NCI-H69 (cell line): ENCODE measurements at places on chromosomes 5 and 9.
A peak's percentile ranks its signal among the peaks of the same experiment; 100 is the strongest.

DNA sequence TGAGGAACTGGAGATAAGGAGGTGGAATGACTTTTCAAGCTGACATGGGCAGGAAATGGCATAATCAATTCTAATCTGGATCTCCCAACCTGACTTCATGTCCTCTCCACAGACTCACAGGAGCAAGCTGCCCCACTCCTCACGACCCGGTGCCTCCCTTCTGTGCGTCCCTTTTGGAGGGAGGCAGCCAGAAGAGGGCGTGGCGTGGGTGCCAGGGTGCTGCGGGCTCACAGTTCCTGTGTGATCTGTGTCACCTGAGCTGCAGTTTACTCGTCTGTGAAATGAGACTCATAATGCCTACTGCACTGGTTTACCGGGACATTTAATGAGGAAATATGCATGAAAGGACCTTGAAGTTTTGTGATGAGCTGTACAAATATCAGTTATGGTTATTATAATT lies 207.4 kb downstream of the DAB2IP start:
- no peak for DNase-seq

DNA sequence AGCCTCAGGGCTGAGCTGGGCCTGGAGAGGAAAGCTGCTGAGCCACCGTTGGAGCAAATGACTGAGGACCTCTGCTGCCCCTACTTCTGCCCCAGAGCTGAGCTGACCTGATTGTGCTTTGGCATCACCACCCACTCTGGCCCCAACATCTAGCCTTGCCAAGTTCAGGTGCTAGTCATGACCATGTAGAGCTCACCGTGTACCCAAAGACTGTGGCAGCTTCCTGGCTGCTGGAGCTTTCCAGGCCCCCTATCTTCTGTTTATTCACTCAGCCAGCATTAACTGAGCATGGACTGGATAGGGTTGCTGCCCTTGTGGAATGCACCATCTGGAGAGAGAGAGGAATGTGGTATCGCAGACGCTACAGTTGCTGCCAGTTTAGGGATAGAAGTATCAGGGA lies 49.1 kb downstream of the JADE2 start:
- no peak for DNase-seq

DNA sequence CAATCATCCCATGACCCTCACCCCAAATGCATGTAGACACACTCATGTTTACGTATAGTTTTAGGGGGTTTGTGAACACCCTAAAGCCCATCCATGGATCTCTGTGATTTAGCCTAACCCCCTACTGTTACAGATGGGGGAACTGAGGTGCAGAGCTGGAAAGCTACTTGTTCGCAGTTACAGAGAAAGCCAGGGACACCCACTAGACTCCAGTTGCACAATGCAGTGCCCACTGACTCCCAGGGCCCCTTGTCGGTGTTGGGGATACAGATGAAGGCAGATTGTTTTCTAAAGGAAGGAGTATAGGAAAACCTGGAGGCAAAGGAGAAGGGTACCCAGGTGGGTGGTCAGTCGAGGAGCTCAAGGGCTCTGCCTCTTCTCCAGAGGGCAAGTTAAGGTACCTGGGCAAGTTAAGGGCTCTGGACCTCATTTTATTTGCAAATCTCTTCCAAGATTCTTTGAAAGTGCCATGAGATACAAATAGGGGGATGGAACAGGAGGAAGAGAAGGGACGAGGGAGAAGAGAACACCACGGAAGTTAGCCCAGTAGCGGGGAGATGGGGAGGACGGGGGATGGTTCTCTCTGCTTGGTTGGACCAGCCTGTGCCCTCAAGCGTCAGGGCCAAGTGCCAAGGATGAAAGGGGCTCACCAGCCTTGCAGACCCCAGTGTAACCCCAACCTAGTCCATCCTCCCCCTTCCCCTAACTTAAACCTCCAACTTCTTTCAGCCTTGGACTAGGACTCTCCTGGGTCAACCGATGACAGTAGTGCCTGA lies 958 bp downstream of the MYOZ3 start:
- DNase-seq: no peak

- DNase-seq: peak; percentile 94
These were observed 64.6 kb upstream of the CAST start for GRCh38 chr5:96597438-96598020.

- DNase-seq: no peak
These were observed 33.2 kb upstream of the CYFIP2 start for GRCh38 chr5:157232706-157233105.

DNA sequence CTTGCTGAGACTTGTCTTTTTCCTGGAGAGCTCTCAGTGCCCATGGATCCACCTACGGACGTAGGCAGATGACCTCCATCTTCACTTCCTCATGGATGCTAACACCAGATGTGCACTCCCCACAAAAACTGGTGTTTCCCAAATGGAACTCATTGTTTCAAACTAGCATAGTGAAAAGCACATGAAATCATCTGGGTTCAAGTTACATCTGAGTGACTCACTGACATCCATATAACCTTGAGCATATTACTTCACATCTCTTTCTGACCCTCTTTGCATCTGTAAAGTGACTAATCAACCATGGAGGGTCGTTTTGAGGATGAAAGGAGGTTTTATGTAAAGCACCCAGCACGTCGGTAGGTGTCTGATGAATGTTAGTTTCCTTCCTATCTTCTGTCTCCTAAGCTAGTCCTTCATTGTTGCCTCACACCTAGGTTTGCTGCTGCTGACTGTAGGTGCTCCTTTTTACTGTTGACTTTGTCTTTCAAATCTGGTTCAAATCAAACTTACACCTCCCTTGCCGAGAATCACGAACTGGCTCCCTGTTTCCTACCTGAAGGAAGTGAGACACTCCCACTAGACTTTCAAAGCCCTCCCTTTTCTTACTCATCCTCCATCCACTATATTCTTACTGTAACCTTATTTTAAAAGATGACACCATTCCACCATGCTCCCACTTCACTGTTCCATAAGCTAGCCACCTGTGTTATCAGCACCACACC lies 10.3 kb downstream of the OCLN start:
- DNase-seq: peak; percentile 52

- peak; percentile 39 for DNase-seq
These were observed 331.5 kb downstream of the SLIT3 start for GRCh38 chr5:168969326-168969886.

DNA sequence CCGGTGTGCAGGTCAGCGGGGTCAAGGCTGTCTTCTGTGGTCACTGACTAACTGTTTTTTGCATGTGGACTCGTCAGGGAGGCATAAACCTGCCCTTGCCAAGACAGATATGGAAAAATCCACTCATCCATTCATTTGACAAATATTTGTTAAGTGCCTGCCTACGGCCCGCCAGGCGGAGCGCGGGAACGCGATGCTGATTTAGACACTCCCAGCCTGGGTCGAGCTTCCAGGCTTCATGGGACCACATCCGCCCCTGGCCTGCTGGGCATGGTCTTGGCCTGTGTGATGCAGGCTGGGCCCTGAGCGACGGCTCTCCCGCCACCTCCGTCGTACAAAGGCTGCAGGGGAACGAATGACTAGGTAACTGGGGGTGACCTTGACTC lies 18.1 kb downstream of the MYMK start:
- DNase-seq: peak; percentile 29

DNA sequence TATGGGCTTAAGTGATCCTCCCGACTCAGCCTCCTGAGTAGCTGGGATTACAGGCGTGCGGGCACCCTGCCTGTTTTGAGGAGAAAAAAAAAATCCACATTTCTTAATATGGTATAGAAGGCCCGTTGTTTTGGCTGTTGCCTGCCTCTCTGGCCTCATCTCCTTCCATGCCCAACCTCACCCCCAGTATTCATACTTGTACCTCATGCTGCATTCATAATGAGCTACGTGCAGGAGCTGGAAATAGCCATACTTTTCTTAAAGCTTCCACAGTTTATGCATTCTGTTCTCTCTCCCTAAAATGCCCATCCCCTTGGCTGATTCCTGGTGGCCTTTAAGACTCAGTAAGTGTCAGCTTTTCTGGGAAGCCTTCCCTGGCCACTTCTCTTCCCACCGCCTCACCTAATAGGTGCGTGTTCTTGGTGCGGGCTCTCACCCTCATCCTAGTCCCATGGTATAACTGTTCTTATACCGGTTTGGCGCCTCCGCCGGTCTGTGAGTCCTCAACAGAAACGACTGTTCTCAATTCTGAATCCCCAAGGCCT lies 2.1 kb upstream of the TPM2 start:
- no peak for DNase-seq

DNA sequence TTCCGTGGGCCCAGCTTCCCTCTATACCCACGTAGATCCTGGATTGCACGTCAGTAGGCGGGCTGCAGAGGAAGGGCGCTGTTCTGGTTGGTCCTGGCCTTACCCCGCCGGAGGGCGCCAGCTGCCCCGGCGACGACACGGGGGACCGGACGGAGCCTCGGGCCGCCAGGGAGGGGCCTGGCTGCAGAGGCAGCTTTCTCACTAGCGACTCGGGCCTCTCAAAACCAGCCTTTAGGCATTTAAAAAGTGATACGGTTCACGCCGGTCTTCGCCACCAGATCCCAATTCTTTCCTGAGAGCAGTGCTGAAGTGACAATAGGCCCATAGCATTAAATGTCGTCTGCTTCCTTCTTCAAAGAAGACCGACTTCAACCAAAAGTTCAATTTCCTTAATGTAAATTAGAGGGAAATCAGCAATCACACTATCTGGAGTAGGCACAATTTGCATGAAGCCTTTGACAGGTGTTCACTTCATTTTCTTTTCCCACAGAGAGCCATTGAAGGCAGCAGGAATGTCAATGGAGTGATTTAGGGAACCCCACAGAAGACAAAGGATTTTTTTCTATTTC lies 17.6 kb upstream of the UBE2D2 start:
- peak; percentile 79 for DNase-seq

GRCh38 chr9:132372177-132373095 lies 17.6 kb upstream of the SETX start:
- DNase-seq: peak; percentile 52

DNA sequence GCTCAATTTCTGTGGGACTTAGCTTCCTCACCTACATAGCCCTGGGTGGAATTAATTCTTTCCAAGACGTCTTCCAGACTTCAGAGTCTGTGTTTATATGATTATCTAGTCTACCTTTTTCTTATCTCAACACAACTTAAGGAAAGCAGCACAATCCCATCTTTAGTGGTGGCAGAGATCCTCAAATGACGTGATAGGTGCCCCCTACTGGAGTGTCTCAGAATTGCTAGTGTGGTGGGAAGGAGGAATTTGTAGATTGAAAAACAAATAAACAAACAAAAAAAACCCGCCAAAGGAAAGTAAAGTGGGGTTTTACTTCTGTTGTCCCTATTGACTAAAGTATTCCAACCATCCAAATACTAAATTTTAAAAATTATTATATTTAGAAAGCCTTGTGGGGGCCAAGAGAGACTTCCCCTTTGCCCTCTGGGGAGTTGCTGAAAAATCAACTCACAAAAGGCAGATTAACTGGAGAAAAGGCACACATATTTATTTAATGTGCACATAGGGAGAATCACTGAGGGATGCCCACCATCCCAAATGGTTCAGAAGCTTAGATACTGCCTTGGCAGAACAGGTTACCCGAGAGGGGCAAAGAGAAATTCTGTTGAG lies 283.3 kb downstream of the TMEM167A start:
- peak; percentile 48 for DNase-seq

DNA sequence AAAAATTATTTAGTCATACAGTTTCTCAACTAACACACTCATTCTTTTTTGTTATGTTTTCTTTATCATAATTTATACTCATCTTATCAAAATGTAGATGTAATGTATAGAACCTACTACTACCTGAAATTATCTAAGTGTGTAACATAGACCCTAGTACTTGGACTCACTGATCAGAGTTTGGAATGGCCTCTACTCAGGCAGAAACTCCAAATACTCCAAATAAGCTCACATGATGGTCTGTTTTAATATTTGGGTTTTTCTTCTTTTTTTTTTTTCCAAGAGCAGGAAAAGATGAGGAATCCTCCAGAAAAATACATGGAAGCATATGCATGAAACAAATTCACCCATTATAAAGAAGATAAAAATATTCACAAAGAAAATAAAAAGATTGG lies 126.3 kb downstream of the PDE4D start:
- peak; percentile 51 for DNase-seq

GRCh38 chr9:133540698-133541025 lies 6.2 kb downstream of the ADAMTSL2 start:
- no peak for DNase-seq

- no peak for DNase-seq
These were observed 3.9 kb downstream of the FABP6 start for GRCh38 chr5:160233215-160233614.

DNA sequence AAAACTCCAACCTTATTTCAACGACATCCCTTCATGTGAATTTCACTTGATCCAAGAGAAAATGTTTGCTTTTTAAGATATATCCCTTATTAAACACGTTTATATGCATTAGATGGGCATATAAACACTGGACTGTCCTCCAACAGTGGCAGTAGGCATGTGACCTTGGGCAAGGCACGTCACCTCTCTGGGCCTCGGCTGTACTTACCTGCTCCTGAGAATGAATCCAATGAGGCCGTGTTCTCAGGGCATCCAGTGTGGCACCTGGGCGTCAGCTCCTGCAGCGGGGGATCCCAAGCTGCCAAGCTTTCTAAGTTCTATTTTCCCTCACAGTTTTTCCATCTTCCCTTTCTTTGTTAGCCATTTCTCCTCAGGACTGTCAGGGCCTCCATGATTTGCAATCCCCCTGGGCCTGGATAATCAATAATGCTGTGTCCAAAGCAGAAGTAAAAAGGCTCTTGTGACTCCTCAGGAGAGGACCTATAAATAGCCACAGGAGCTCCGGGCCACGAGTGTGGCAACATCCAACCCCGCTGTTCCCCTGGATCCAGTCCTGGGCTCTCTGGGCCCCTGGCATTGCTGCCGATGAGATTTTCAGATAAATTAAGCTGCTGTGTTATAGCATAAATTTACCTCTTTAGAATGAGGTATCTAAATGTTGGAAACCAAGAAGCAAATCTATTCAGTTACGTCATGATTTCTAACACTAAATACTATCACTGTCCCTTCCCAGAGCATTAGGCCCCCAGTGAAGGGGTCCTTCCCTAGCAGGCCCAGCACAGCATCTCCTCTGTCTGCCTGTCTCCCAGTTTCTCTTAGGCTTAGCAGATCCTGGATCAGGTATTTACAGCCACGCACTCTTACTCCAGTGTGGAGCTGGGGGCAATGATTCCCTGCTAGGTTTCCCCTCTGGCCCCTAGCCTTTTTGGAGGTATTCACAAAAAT lies 76.8 kb downstream of the PTPN3 start:
- DNase-seq: peak; percentile 57

DNA sequence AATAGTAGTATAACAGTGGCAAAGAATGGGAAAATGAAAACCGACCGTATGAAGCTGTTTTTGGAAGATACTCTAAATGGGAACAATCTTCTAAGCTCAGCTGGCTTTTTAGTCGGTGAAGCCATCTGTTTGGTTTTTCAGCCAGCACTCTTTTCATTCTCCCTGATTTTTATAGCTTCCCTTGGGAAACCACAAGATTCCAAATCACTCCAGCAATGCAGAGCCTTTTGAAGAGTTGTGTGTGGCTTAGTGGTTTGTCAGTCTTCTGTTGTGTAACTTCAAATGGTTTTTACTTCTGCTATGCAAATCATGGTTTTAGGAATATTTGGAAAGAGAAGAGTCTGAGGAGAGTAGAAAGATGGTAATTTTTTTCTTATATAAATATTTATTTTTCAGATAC lies 180.7 kb downstream of the KDM4C start:
- peak; percentile 75 for DNase-seq

- peak; percentile 84 for DNase-seq
These were observed 35.8 kb upstream of the LCP2 start for GRCh38 chr5:170333161-170333910.
